ENCODE measurements at places on chromosomes 5 and 9. TPM values are rescaled to one million over a fixed set of nuclear protein-coding genes. Genes with fewer than 3 reads are reported as not detected.

ROR2 gene
- polyA plus RNA-seq = 19.3 TPM

GRCh38 chr5:172743112-172743959 is 27.7 kb downstream of the DUSP1 start:
- H3K27ac ChIP-seq = no peak overlapping the region
- H3K27me3 ChIP-seq = no peaks in the 10 kb centered on the region
- no peaks in the 10 kb centered on the region for H3K4me1 ChIP-seq
- no peak for DNase-seq
- no peaks in the 10 kb centered on the region for H3K36me3 ChIP-seq

PHF24 gene
- 0.10 TPM for polyA plus RNA-seq

- no peak overlapping the region for H3K27ac ChIP-seq
- no peaks in the 10 kb centered on the region for H3K36me3 ChIP-seq
- no peaks in the 10 kb centered on the region for H3K27me3 ChIP-seq
- no peak for DNase-seq
Observed at GRCh38 chr9:3277200-3277599, 248.6 kb downstream of the RFX3 start.

DNA sequence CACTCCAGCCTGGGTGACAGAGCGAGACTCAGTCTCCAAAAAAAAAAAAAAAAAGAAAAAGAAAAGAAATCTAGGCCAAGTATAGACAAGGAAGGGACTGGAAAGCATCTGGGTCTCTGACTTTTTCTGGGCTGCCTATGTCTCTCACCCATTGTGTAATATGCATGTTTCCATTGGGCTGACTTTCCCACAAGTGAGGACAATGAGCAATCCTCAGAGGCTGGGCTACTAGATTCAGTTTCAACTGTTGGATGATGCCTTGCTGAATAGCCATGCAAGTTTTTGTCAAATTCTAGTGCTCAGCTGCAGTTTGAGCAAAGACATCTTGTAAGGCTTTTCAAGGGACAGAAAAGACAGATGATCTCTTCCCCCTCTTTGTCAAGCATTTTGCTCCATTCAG is 82.1 kb downstream of the PHAX start:
- no peaks in the 10 kb centered on the region for H3K27me3 ChIP-seq
- DNase-seq = no peak
- no peaks in the 10 kb centered on the region for H3K4me1 ChIP-seq
- no peak overlapping the region for H3K27ac ChIP-seq
- H3K4me3 ChIP-seq = no peak overlapping the region

GRCh38 chr9:38332625-38333024 is 59.9 kb upstream of the ALDH1B1 start:
- H3K27ac ChIP-seq = no peak overlapping the region
- no peak for DNase-seq
- no peaks in the 10 kb centered on the region for H3K36me3 ChIP-seq

DNA sequence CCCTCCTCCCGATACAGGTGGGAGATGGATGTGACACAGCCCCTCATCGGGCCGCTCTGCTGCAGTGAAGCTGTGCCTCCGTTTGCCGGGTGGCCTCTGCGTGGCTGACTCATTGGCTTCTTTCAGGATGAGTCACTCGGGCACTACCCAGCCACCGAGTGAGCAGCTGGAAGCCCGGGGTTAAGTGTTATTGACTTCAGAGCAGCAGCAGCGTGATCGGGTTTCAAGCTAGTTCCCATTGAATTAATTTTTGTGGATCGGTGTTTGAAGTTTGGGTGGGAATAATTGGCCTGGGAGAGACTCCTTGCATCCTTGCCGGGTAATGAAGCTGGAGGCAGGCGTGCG is 266.4 kb upstream of the IRX4 start:
- H3K27me3 ChIP-seq = no peaks in the 10 kb centered on the region
- no peaks in the 10 kb centered on the region for H3K4me1 ChIP-seq
- no peak for DNase-seq
- H3K4me3 ChIP-seq = no peak overlapping the region

DNA sequence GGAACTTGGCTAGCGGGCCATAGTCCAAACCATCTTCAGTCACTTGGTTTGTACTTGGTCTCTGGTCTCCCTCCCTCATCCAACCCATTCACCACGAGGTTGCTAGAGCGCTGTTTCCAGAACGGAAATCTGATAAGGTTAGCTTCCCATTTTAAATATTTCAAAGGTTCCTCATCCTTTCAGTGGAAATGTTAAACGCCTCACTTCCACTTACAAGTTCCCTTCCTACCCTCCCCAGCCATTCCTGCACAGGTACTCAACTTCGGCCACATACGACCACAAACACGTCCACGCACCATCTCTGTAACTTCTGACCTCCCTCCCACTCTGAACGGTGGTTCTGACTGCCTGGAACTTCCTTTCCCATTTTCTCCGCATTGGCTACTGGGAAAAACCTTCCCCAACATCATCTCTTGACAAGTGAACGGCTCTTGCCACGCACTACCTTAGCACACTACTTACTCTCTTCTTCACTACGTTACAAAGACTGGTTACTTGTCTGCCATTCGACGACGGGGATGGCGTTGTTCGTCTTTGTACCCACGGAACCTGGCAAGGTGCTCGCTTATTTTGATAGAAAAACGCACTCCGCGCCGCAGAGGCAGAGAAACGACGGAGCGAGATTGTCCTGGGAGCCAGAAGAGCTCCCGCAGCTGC is 629 bp downstream of the CCNH start:
- no peaks in the 10 kb centered on the region for H3K36me3 ChIP-seq
- no peaks in the 10 kb centered on the region for H3K27me3 ChIP-seq
- H3K4me3 ChIP-seq = peak overlapping the region; percentile 75
- no peaks in the 10 kb centered on the region for H3K4me1 ChIP-seq
- DNase-seq = peak; percentile 21

KIF27 gene
- polyA plus RNA-seq = 1.5 TPM

TCF7 gene
- 2.5 TPM for polyA plus RNA-seq

- H3K4me1 ChIP-seq = peaks cover 2% of the 10 kb centered on the region
- H3K27ac ChIP-seq = no peak overlapping the region
- H3K4me3 ChIP-seq = no peak overlapping the region
- H3K36me3 ChIP-seq = no peaks in the 10 kb centered on the region
- DNase-seq = no peak
Observed at GRCh38 chr5:171897231-171897630, 109.2 kb downstream of the FBXW11 start.

SPINK7 gene
- not detected for polyA plus RNA-seq

SPATA9 gene
- polyA plus RNA-seq = 1.3 TPM

- peak overlapping the region; percentile 60 for H3K27ac ChIP-seq
- H3K36me3 ChIP-seq = no peaks in the 10 kb centered on the region
- peak; percentile 46 for DNase-seq
- no peaks in the 10 kb centered on the region for H3K27me3 ChIP-seq
- peaks cover 1% of the 10 kb centered on the region for H3K4me1 ChIP-seq
- H3K4me3 ChIP-seq = peak overlapping the region; percentile 73
Observed at GRCh38 chr5:74641735-74642542, 1.4 kb upstream of the ENC1 start.

PDCD1LG2 gene
- 5.0 TPM for polyA plus RNA-seq

DNA sequence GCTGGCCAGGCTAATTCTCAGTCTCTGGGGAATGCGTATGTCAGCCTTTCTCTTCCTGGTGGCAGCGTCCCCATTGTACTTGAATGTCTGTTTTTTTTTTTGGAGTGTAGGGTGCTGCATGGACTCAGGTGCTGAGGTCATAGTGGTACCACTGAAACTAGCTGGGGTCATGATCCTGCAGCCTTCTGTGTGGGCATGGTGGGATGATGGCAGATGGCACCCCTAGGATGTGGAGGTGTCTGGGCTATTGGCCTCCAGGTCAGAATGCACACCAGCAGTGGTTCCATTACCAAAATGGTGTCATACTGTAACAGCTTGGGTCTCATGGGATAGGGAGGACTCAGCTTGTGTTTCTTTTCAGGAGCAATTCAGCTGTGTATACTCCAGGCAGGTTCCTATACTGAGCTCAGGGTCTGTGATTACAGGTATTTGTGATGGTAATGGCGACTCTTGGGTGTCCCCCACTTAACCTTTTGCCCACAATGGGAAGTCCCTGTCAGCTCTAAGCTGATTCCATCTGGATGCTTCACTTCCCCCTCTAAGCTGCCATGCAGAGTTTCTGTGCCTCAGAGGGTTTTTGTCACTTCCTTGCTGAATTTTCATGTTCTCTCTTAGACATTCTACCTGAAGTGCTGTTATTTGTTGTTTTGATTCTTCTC is 17.9 kb downstream of the HSD17B4 start:
- no peak for DNase-seq
- no peaks in the 10 kb centered on the region for H3K4me1 ChIP-seq
- no peak overlapping the region for H3K27ac ChIP-seq
- H3K4me3 ChIP-seq = no peak overlapping the region
- no peaks in the 10 kb centered on the region for H3K36me3 ChIP-seq
- no peaks in the 10 kb centered on the region for H3K27me3 ChIP-seq

DNA sequence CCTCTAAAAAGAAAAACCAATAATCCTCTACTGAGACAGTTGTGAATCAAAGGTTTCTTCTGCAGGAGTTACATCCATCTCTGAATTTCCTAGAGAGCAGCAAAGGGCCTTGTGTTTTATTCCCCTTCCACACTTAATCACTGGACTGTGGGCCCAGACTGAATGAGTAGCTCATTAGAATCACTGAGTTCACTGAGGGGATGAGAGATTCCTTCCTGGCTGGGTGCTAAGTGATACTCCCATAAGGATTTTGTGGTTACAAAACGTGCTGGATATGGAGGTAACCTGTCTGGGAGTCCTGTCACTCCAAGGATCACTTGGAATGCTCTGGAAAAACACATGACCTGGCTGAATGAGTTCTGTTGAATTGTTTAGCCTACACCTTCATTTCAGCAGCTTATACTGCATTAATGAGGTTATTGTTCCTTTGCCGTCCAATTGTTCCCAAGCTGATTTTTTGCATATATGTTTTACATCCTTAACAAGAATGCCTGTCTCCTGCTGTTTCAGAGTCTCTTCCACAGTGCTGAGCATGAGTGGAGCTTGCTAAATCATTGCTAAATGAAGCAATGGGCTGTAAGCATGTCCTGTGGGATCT is 82.9 kb downstream of the MEF2C start:
- H3K27ac ChIP-seq = no peak overlapping the region
- H3K4me1 ChIP-seq = no peaks in the 10 kb centered on the region
- H3K36me3 ChIP-seq = no peaks in the 10 kb centered on the region
- no peak overlapping the region for H3K4me3 ChIP-seq
- no peak for DNase-seq
- H3K27me3 ChIP-seq = no peaks in the 10 kb centered on the region

DIPK1B gene
- polyA plus RNA-seq = 2.9 TPM

GRCh38 chr9:22986556-22986955 is 539.9 kb downstream of the DMRTA1 start:
- H3K27ac ChIP-seq = no peak overlapping the region
- H3K36me3 ChIP-seq = no peaks in the 10 kb centered on the region
- no peaks in the 10 kb centered on the region for H3K27me3 ChIP-seq
- DNase-seq = no peak
- no peak overlapping the region for H3K4me3 ChIP-seq

Measured in ovary (tissue), 10 donors.